ENCODE measurements at places on chromosomes 3 and 15.

DNA sequence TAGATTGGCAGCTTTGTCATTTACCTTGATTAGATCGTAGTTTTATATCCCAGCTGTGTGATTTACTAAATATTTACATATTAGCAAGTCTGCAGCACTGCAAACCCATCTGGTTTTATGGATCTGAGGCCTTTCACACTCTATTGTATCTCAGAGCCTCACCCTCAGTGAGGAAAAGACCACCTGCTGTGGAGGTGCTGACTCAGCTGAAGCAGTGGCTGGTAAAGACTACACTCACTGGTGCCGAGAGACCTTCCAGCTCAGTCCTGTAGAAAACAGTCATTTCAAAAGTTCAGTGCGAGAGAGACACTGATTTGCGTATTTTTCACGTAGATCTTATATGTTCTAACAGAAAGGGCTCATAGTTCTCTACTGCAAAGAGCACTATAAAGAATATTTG lies 307.8 kb upstream of the TPM1 start:
- DNase-seq, result no peak

GRCh38 chr3:107241217-107241616 lies 136.0 kb upstream of the CCDC54 start:
- DNase-seq, result peak; percentile 15

GRCh38 chr3:16516695-16517481 lies 3.4 kb upstream of the RFTN1 start:
- DNase-seq, result peak; percentile 84

- DNase-seq, result peak; percentile 72
Observed at GRCh38 chr3:52685285-52685708, 416 bp downstream of the PBRM1 start.

DNA sequence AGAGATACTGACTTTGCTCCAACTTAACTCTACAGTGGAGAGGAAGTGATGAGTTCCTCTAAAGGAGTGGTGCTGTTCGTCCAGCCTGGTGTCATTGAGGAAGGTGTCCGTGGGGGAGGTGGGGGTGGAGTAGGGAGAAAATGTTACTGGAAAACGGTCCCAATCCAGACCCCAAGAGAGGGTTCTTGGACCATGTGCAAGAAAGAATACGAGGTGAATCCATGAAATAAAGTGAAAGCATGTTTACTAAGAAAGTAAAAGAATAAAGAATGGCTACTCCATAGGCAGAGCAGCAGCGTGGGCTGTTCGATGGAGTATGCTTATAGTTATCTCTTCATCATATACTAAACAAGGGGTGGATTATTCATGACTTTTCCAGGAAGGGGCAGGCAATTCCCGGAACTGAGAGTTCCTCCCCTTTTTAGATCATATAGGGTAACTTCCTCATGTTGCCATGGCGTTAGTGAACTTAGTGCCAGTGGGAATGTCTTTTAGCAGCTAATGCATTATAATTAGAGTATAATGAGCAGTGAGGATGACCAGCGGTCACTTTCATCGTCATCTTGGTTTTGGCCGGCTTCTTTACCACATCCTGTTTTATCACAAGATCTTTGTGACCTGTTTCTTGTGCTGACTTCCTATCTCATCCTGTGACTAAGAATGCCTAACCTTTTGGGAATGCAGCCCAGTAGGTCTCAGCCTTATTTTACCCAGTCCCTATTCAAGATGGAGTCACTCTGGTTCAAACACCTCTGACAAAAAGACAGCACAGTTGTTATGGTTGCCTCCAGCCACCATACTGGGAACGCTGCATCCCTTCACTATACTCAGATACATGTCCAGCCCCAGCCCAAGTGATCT lies 38.6 kb downstream of the CLEC3B start:
- DNase-seq, result no peak

GRCh38 chr3:47780741-47781684 lies 680 bp downstream of the SMARCC1 start:
- peak; percentile 61 for DNase-seq

DNA sequence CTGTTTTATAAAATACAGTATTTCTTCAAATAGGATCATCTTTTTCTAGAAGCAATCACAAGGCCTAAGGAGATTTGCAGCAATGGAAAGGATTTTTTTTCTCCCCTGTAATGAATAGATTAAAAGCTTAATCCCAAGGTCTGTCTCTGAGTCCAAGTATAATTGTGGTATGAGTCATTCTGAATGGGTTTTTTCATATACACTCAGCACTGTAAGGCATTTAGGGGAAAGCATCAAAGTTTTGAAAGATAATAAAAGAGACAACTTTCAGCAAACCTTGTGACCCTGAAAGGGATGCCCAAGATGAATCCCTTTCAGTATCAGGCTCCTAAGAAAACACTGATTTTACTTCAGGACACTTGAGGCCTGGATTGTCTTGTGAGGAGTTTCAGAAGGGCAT lies 23.3 kb upstream of the LARS2 start:
- no peak for DNase-seq

DNA sequence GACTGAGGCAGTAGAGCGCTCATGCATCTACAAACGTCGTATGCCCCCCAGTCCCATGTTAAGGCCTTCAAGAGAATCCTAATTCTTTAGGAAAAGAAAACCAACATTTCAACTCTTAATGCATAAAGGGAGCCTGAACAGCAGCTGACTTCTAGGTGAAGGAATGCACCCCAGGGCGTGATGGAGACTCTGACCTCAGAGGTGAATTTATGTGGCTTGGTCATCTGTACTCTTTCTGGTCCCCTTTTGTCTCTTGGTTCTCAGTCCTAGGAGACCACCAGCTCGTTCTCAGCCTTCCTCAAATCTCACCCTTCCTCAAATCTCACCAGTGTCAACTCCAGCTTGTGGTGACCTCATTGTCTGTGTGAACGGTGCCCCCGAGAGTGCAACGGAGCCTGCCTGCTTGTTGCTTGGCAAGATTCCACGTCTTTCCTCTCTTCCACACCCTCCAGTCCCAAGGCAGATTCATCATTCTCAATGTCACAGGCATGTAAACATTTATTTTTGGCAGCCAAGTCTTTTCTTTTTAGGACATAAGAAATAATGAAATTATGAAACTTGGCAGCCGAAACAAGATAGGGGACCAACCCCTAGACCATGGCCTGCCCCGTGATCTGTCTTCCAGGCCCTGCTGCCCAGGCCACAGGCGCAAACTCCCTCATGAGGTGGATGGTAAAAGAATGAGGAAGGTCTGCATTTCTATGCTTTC lies 166.2 kb downstream of the ADAMTS17 start:
- no peak for DNase-seq

DNA sequence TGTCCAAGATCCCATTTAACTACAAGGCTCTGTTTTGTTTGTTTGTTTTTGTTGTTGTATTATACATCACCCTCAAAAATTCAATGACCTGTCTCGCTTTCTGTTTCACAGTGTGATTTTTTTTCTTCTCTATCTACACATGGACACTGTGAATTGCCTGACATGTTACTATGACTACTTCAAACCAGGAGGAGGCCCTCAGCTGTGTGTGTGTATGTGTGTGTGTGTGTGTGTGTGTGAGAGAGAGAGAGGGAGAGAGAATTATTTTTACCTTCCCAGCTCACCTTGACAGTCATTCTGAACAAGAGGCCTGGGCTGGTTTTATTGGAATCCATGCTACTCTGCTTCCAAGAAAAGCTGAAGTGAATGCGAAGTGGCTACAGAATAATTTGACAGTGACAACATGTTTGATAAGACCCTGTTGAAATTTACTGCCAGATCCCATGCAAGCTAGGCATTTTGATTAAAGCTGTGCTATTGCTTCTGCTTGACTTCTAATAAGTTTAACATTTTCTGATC lies 841.4 kb downstream of the NSUN3 start:
- DNase-seq, result no peak

DNA sequence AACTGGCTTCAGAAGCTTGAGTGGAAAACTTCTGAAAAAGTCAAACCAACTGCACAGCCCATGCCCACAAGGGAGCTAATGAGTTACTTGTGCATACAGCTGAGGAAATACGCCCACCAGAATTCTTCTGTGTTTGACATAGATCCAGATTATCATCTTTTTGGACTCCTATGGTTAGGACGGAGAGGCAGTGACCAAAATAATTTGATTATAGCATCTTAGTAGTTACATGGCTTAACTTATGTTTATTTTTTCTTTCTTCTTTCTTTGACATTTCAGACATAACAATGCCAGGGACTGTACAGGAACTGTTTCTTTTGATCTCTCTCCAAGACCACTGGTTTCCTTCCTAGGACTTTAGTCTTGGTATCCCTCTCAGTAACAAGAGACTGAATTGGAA lies 246.1 kb upstream of the RASGRP1 start:
- DNase-seq, result no peak

- DNase-seq, result no peak
Observed at GRCh38 chr15:35519541-35520149, 26.3 kb downstream of the DPH6 start.

DNA sequence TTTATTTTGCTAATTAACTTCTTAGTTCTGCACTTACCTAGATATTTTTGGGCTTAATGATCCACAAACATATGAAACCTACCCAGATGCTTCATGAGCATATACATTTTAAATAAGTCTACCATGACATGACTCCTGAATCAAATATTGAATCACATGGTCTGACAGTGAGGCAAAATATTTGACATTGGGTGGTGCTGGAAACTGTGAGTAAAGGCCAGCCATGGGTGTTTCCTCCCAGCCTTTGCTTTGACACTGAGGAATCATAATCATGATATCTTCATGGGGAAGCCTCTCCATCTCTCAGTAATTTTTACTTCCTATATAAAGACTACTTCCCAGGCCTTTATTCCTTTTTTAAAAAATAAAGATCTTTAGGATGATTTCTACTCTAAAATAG lies 22.8 kb upstream of the SSR3 start:
- no peak for DNase-seq

DNA sequence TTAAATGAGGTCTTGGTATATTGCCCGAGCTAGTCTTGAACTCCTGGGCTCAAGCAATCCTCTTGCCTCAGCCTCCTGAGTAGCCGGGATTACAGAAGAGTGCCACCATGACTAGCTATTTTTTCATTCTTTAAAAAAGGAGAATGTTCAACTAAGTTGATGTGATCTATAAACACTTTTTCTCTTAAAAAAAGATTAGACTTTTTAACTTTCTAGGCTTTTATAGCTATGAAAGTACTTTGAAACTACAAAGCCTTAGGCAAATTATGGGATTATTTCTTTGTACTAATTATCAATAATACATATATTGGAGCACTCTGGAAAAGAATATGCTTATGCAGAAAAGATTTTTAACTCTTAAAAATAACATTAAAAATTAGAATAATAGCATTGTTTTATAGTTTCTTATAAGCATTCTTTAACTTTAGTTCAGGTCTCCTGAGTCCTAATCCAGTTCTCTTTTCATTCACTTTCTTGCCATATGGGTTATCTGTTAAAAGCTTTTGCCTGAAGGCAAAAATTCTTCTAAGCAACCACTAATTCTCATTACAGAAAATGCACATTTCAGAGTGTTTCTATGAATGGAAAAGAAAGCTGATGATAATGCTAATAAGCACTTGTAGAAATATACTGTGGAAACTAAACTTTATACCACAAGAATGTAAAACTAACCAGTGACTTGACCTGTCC lies 87.8 kb downstream of the DPPA2 start:
- DNase-seq, result no peak

- no peak for DNase-seq
Observed at GRCh38 chr15:56960116-56960515, 41.7 kb downstream of the TCF12 start.

DNA sequence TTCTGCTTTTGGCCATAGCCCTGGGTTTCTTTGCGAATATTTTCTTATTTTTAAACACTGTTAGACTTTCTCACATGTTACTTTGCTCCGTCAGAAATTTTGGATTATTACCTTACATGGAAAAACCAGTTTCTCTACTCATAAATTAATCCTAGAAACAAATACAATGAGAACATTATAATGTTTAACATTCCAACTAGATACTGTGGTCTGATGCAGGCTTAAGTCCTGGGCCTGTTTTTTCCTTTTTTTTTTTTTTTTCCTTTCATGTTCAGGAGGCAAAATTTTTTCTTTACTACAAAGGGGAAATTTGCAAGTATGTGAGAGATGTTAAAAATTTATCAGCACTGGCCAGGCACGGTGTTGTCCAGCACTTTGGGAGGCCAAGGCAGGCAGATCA lies 28.9 kb downstream of the POPDC2 start:
- DNase-seq, result no peak

GRCh38 chr3:94431876-94432570 lies 369.2 kb downstream of the NSUN3 start:
- no peak for DNase-seq

DNA sequence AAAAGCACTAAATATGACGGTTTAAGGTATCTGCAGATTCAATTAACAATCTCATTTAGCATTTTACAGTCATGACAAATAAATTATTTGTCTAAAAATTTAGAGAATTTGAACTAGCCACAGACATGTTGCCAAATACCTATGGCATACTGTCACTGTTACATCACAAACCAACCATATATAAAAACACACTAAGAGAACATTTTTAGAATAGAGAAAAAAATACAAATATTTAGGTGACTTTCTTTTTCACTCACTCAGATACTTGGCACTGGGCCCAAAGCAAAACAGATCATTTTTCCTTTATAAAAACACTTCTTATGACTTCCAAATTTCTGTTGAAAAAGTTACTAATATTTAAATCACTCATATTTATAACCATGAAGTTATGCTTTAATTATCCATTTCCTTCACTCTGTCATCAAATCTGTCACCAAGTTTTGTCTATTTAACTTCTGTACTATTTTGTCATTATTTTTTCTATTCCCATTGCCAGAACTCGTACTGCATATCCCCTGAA lies 644.7 kb downstream of the OTOL1 start:
- DNase-seq, result no peak

DNA sequence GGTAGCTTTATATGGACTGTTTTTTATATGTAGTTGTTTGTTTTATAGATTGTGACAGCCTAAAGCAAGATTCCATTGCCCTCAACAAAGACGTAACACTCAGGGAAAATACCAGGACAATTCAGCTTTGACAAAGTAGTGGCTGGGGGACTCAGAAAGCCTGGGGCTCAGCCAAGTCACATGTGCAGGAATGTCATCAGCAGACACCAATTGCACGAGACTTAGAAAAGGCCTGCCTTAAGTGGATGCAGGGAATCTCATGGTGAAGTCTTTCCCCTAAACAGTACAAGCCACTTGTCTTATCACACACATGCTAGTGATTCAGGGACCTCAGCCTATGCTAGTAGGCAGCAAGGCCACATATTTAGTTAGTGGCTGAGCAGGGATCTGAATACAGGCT lies 381.8 kb upstream of the THBS1 start:
- peak; percentile 19 for DNase-seq

- DNase-seq, result no peak
Observed at GRCh38 chr15:72135719-72136118, 17.5 kb downstream of the SENP8 start.

DNA sequence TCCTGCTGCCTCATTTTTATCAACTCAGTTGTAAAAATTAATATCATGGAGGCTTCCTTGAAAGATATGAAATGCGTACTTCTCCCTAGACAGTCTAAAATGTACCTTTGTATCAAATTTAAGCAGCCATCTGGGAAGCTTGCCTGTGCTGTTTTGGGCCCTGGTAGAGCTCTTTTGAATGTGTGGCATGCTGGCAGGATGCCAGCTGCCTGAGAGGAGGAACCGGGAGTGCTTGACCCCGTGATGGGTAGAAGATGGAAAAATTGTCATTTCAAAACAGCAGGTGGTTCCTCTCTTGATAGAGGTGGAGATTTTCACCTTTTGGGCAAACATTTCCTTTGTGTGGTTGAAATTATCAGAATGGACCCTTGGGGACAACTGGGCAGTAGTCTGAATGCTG lies 245.3 kb downstream of the RPLP1 start:
- no peak for DNase-seq

Data from head of caudate nucleus (tissue), 42 donors.